AG09309 (cell line): ENCODE measurements at places on chromosomes 5 and 9.
A peak's percentile ranks its signal among the peaks of the same experiment; 100 is the strongest.

DNA sequence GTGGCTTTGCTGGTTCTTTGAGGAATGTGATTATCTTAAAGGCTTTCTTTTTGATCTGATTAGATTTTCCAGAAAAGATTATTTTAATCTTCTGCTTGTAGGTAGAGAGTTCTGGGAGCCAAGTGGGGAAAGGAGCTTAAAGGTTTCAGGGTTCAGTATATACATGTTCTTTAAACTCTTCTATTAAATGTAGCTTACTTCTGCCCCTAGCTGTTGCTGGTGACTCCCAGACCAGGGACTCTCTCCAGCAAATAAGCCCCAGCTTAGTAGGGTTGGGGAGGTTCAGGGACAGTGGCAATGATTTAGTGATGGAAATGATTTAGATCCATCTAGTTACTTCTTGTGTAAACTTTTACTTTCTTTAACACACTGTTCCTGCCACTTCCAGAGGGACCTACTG, 72.2 kb downstream of the SLC12A2 start:
- DNase-seq, result no peak

DNA sequence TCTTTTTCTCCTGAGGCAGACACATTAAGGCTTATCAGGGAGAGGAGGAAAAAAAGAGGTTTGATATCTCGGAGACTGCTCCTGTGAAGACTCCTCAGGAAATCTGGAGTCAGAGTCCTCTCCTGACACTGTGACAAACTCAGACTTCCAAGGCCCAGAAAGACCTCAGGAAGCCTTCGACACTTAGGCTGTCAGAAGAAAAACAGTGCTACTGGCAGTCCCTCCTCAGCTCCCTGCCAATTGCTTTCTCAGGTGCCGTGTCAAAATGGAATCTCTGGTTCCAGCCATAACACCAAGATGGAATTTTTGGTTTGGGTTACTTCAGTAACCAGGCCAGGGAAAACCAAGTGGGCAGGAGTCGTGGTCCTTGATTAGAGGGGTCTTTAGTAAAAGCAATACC, 4.1 kb downstream of the STK10 start:
- DNase-seq, result no peak

GRCh38 chr5:28748446-28748845, 1710.1 kb upstream of the CDH9 start:
- no peak for DNase-seq

- DNase-seq, result peak; percentile 4
These were observed 803.1 kb upstream of the WWC1 start for GRCh38 chr5:167488371-167488770.

- DNase-seq, result no peak
These were observed 84.8 kb downstream of the CAMK4 start for GRCh38 chr5:111308951-111309350.

DNA sequence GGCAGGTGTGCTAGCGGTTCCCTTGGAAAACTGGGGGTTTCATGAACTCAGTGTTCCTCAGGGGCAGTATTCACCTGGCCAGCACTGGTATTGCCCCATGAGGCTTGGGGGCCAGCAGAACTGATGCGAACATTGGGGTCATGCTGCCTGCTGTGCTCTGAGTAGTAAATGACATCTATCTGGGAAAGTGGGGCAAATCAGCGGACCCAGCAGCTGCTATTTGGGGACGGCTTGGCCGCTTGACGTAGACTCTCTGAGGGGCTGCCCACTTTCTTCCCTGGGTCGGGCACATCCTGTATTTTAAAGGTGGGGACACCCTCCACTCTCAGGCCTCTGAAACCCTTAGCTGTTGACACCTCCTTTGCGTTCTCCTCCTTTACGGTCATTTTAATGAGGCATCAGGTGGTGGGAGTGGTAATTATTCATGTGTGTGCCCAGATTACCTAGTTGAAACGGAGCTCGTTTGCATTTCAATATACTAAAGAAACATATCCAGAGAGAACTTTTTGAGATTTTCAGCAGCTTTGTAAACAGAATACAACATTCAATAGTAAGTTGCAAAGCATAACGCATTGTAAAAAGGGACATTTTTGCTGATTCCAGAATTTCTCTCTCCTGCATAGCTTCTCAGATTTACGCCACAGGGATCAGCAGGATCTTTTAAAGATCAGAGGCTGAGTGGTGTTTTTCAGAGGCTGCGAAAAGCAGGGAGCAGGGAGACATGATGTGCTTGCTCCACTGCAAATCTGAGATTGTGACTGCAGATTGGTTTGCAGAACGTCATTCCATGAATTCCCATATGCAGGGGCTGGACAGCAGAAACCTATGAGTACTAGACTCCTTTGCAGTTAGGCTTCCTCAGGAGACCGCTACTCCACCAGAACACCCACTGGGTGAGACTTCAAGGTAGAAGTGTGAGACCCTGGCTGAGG, 56.8 kb upstream of the ZFR start:
- DNase-seq, result no peak

- DNase-seq, result no peak
These were observed 39.0 kb downstream of the GOLPH3 start for GRCh38 chr5:32135086-32135485.

DNA sequence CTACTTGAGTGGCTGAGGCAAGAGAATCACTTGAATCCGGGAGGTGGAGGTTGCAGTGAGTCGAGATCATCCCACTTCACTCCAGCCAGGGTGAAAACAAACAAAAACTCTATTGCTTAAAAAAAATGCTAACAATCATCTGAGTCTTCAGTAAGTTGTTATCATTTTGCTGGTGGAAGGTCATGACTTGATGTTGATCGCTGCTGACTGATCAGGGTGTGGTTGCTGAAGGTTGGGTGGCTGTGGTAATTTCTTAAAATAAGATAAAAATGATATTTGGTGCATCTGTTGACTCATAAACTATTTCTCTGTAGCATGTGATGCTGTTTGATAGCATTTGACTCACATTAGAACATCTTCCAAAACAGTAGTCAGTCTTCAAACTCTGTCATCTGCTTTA, 349.4 kb upstream of the PAPPA start:
- DNase-seq, result no peak

- DNase-seq, result no peak
These were observed 208.0 kb downstream of the CHSY3 start for GRCh38 chr5:130112246-130112645.

DNA sequence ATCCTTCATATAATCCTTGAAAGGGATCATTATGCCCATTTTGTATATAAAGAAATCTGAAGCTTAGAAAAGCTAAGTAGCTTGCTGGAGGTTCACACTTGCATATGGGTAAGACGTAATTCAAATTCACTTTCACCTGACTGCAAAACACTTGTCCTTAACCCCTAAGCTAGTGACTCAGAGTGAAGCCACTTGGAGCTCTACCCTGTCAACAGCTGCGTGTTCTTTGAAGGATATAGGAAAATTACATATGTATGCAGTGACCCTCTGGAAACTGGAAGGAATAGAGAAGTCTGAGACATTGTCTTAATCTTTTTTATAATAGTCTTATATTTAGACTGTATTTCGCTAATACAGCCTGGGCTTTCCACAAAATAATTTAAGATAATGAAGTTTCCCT, 80.0 kb upstream of the STK32A start:
- DNase-seq, result no peak

GRCh38 chr5:78360924-78361630, 660 bp downstream of the SCAMP1 start:
- DNase-seq, result no peak

DNA sequence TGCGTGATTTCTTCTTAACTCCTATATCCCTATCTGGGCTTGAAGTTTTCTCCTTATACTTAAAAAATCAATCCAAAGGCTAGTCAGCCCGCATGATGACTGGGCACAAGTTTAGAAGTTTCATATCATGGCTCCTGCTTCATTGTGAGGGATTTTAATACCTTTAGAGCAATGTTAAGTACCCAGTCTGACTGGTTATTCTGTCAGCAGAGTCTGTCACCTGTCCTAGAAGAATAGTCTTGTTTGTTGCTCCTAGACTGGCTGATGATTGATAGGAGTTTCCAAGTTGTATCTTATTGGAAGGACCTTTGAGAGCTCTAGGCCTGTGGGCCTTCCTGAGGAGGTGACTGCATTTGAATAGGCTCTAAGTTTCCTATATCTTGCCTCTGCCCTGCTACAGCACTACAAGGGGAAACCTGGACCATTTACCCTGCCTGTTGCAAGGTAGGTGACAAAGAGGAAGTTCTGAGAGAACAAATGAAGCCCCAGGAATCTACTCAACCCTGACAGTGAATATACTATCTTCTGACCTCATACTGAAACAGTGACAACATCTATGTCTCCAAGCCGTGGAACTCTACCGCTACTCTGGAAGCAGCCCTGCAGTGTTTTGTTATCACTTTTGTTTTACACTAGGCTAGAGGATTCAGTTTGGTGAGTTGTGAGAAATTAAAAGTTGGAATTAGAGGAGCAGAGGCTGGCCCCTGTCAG, 66.5 kb downstream of the F2RL2 start:
- DNase-seq, result no peak

DNA sequence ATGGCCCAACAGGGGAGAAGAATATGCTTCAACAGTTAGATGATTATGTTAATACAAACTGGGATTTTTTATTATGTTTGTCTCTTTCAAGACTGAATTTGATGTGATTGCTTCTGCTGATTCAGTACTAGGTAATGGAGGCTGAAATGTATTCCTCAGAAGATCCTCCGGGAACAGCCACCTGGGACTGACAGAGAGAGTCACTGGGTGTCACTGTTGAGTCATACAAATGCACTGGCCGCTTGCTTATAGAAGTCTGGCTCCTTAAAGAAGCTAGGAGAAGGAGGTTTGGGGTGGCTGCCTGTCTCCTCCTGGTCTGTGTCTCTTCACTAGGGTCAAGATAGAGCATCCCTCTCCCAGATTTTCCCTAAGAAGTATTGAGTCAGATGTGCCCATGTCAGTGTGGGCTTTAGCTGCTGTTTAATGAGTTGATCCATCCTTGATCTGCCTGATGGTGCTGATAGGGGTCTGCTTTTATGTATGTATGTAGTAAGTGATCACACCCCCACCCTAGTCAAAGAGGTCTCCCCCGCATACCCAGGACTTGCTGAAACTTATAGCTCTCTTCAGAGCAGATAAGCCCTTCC, 773.4 kb downstream of the BRINP1 start:
- DNase-seq, result no peak

DNA sequence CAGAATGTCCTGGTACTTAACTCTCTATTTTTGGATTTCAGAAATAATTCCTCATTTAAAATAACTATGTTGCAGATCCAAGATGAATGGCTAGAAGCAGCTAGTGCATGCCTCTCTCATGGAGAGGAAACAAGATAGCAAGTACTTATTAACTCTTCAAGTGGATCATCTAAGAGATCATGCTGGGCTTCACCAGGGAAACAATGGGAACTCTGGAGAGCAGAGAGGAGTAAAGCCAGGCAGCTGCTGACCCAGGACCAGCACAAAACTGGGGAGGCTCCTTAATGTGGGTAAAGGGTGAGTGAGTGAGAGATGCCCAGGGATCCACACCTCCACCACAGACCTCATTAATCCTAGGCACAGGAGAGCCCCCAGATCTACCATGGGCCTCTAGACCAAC, 897.8 kb upstream of the ACO1 start:
- no peak for DNase-seq

- DNase-seq, result no peak
These were observed 14.9 kb downstream of the ADAMTS2 start for GRCh38 chr5:179330186-179330900.
